ENCODE measurements at places on chromosomes 12 and 14.

- no peak for DNase-seq
These were observed 90.4 kb downstream of the CRACR2A start for GRCh38 chr12:3662521-3662921.

DNA sequence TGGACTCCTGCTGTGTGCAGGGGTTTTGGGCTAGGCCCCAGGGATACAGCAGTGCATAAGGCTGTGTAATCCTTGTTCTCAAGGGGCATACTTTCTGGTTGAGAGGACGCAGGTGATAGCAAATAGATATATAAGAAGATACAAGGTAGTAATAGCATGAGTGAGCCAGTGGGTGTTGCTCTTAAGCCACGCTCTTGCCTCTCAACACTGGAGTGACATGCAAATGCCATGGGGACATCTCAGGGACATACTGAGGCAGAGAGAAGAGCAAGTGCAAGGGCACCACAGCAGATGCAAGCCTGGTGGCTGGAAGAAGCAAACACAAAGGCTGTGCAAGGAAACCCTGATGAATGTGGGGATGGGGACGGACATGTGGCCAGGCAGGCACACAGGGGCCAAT, 223.3 kb downstream of the CHST11 start:
- no peak for DNase-seq

- no peak for DNase-seq
These were observed 17.2 kb upstream of the KCNA5 start for GRCh38 chr12:5026342-5026938.

- peak; percentile 85 for DNase-seq
These were observed 2.2 kb upstream of the NXPH4 start for GRCh38 chr12:57214398-57214781.

DNA sequence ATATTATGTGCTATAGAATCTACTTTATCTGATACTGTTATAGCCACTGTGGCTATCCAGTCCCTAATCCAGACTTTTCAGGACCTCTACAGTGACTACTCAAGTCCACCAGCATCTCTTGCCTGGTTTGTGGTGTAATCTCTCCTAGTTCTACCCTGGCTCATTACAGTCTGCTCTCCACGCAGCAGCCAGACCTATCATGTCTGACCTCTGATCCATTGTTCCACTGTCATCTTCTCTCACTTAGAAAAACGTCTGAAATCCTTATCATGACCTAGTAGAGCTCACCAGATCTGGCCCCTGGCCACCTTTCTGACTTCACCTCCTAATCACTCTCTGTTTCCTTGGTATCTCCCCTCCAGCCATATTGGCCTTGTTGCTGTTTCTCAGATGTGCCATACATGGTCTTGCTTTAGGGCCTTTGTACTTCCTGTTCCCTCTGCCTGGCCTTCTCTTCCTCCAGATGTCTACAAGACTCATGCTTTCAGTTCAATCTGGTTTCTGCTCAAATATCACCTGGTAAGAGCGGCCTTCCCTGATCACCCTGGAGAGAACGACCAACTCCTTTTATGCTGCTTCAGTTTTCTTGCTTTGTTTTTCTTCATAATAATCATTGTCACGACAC, 475.5 kb downstream of the AACS start:
- no peak for DNase-seq

DNA sequence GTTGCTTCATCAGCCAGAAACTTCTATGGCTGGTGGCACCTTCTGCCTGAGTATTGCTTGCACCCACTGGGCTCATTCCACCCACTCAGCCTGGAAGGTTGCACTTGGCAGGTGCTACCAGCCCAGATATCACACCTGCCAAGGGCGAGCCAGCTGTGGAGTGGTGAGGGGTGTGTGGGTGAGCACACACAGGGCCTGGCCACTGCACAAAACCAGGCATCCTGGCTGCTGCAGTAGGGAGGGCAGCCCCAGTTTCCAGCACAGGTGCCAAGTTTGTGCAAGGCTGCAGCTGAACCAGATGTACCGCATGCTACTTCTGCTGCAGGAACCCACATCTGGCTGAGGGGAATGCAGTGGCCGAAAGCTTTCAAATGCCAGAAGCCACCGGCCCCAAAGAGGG, 1147.8 kb downstream of the FSCB start:
- no peak for DNase-seq

GRCh38 chr14:92677087-92677668, 71.2 kb downstream of the LGMN start:
- DNase-seq, result peak; percentile 83

- DNase-seq, result no peak
These were observed 39.2 kb downstream of the EID3 start for GRCh38 chr12:104342635-104343249.

DNA sequence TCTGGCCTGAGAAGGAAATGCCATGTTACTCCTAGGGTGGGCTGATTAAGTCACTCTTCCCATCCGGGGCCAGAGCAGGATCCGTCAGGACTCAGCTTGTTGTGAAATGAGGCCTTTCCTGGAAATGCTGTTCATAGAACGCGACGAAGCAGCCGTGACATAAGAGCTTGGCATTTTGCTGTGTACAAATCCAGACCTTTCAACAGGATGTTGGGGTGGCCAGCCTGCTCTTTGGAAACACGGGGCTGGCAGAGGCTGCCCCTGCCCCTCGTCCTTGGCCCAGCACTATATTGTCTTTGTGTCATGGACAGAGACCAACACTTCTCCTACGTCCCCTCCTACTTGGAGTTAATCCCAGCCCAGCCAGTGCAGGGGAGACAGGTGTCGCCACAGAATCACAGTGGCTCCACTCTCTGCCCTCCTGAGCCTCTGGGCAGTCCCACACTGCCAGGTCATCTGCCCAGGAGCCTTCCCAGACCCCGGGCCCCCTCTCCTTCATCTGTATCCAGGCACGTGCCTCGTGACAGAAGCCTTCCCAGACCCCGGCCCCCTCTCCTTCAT, 18.6 kb upstream of the EIF5 start:
- DNase-seq, result no peak

DNA sequence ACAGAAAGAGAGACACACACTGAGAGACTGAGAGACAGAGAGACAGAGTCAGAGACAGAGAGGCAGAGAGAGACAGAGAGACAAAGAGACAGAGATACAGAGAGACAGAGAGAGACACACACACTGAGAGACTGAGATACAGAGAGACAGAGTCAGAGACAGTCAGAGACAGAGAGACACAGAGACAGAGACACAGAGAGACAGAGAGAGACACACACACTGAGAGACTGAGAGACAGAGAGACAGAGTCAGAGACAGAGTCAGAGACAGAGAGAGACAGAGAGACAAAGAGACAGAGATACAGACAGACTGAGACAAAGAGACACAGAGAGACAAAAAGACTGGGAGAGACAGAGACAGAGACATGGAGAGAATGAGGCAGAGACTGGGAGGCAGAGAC, 90.0 kb downstream of the GALNT9 start:
- DNase-seq, result no peak

GRCh38 chr12:3959799-3960560, 86.8 kb upstream of the PARP11 start:
- DNase-seq, result no peak

- DNase-seq, result no peak
These were observed 2.6 kb upstream of the PHC1 start for GRCh38 chr12:8911606-8912268.

- no peak for DNase-seq
These were observed 6.7 kb upstream of the SSPN start for GRCh38 chr12:26188641-26189040.

GRCh38 chr12:132133952-132134652, 10.0 kb downstream of the DDX51 start:
- no peak for DNase-seq

DNA sequence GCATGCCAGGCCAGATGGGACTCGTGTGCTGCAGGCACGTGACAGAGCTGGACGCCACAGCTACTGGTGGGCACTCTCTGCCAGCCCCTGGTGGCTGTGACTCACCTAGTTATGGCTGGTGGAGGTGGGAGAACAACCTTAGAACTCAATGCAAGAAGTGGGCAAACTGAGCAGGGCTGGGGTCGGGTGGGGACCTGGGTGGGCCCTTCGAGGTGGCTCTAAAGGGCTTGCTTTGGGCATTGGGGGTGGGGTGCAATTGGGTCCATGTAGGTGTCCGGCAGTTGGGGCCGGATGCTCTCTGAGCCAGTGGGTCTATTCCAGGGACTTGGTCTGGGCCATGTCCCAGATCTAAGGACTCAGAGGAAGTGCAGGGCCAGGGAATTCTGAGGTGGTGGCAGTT, 5.1 kb upstream of the SERPINA12 start:
- no peak for DNase-seq

DNA sequence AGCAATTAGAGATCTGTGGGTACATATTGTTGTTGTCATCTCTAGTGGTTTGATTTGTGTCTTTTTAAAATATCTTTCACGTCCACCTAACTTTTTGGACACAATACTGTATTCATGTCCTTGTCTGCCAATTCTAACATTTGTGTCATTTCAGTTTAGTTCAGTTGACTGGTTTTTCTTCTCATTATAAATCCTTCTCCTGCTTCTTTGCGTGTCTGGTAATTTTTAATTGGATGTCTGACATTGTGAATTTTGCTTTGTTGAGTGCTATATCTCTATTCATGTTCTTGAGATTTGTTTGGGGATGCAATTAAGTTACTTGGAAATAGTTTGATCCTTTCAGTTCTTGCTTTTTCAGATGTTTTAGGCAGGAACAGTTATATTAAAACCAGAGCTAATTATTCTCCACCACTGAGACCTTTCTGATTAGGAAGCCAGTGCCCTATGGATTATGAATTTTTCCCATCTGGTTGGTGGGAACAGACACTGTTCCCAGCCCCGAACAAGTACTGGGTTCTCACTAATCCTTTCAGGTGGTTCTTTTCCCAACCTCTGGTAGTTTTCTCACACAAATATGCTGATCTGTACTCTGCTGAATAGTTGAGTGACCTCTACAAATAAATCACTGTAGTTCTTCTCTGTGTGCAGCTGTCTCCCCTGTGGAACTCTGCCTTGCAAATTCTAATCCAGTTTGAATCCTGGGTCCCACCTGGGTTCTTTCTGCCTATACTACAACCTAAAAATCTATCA, 91.1 kb upstream of the DYNC1H1 start:
- no peak for DNase-seq

GRCh38 chr12:132447327-132447720, 42.6 kb upstream of the FBRSL1 start:
- DNase-seq, result no peak

DNA sequence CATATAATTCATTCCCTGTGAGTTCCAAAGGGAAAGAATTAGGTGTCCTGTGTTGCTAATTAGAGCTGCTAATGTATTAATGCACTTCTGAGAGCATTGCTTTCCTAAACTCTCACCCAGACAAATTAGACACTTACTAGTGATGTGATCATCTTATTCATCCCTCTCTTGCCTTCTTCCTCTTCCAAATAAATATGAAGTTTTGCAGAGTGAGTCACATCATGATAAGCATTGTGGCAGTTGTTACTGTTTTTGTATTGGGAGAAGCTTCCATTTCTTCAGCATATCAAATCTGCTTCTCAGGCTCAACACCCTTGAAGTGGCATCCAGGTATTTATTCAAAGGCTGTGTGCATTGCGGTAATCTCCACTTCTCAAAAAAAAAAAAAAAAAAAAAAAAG, 37.3 kb upstream of the E2F7 start:
- DNase-seq, result no peak

DNA sequence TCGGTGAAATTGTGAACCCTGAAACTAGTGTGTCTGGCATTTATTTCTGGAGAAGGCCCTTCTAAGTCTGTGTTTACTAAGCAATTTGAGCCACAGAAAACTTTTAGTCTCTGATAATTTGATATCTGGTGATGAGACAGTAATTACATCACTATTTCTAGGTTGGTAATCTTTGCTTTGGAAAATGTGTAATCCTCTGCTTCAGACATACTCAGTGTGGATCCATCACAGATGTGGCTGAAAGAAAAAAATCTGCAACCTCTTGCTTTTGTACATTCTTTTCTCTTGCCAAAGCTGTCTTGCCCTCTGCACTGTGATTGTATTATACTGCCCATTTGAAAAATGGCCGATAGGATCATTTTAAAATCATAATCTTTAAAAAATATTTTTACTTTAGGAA, 78.1 kb downstream of the PELI2 start:
- no peak for DNase-seq

DNA sequence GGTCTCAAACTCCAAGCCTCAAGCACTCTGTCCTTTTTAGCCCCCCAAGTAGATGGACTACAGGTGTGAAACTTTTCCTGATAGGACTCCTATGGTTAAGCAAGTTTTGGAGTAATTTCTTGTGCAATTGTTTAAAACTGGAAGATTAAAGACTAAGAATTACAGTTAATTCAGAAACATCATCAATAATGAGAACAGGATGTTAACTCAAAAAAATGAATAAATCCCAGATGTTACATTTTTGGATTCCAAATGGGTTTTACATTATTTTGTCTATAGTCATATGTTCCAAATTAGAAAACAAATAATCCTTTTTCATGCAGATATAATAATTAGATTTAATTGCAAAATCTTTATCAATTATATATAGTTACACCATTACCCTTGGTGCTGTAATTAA, 24.4 kb upstream of the KITLG start:
- no peak for DNase-seq

- no peak for DNase-seq
These were observed 999.8 kb upstream of the TMEM132C start for GRCh38 chr12:127267128-127267527.

DNA sequence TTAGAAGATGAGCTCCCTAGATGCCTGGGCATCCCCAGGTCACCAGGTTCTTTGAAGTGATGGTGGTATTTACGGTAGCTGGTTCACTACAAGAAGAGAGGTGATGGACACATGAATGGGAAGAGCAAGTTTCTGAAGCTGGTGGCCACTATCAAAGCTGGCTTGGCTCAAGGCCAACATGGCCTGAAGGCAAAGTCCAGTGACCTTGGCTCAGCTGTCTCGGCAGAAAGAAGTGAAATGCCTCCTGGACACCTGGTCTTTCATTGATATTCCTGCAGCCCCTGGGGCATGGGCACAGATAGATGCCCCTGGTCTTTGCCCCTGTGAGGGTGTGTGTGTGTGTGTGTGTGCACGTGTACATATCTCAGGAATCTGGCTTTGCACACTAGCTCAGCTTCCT, 441.8 kb upstream of the TMPO start:
- no peak for DNase-seq

All from activated CD8-positive, alpha-beta memory T cell treated with anti-CD3 and anti-CD28 coated beads for 24 hours (primary cell).